ENCODE measurements at places on chromosomes 12 and 14.

DNA sequence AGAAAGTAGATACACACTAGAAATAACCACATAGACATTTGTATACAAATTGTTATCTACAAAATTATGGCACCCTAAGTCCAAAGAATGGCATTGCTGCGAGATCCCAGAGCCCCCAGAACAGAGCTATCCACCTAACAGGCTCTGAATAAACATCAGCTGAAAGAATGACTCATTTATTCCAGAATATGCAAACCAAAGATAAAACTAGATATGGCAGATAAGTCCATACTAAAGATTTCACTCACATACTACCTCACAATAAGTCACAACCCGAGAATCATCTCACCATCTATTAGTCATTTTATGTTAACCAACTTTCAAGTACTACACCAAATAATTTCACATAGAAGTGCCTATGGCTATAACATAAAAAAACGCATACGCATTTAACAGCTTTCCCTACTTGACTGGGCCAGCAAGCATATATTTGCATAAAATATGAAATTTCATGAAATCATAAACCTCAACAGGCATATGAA, 5.6 kb downstream of the CNIH1 start:
- DNase-seq: peak; percentile 12

- DNase-seq: no peak
Observed at GRCh38 chr14:63322897-63323573, 4.3 kb upstream of the GPHB5 start.

DNA sequence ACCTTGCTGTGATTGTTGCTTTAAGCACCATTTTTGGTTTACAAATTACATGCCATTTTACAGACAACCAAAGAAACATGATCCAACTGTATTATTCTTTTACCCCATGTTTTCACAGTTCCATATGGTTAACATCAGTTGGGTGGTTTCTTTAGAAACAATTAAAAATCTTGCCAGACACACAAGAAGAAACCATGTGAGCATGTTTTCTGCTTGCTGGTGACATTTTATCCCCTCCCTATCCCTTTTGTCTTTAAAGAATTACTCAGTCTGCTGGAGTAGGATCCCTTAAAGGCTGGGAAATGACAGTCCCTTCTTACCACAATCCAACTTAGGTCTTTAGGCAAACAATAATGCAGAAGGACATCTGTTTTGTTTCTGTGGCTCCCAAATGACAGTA, 121.8 kb upstream of the PLXNC1 start:
- DNase-seq: no peak

DNA sequence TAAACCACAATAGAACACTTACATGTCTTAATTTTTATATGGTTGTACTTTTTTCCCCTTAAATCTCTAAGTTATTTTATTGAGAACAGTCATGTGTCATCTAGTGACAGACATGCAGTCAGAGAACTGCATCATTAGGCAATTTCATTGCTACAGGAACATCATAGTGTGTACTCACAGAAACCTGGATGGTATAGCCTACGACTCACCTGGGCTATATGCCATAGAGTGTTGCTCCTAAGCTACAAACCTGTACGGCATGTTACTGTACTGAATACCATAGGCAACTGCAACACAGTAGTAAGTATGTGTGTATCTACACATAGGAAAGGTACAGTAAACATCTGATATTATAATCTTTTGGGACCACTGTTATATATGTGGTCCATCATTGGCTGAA, 557.6 kb downstream of the PRKD1 start:
- no peak for DNase-seq

GRCh38 chr12:13101821-13102375, 1.6 kb downstream of the GSG1 start:
- DNase-seq: no peak

DNA sequence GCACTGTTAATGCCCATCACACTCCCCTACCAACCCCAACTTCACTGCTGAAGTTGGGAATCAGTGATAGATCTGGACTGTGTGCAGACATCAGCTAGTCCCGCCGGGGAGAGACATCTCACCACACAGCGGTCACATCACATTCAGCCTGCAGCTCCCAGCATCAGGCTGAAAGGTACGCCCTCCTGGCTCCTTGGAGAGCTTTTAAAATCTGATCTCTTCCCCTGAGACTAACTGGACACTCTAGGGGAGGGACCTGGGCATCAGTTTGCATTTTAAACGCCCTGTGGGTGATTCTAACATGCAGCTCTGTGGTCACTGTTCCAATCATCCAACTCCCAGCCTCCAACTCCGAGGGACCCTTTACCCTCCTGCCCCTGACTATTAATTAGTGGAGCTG, 58.4 kb downstream of the CCDC85C start:
- no peak for DNase-seq

GRCh38 chr14:76205708-76206107, 54.0 kb downstream of the GPATCH2L start:
- DNase-seq: no peak

- DNase-seq: no peak
Observed at GRCh38 chr12:72510772-72511171, 238.6 kb downstream of the TRHDE start.

DNA sequence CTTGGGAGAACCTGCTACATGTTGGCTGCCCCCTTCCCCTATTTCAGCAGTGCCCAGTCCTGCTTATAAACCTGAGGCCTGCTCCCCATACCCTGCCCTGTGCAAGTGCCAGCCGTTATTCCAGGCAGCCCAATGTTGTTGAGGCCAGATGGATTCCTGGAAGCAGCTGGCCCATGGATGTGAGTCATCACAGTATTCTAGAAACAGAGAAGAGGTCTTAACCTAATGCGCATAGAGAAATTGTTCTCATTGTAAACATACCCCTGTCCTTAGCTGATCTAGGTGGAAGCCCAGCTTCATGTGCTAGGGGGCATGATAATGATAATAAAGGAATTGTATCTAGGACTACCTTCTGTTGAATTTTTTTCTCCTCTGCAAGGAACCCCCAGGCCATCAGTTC, 69.7 kb downstream of the TSPAN11 start:
- peak; percentile 67 for DNase-seq

DNA sequence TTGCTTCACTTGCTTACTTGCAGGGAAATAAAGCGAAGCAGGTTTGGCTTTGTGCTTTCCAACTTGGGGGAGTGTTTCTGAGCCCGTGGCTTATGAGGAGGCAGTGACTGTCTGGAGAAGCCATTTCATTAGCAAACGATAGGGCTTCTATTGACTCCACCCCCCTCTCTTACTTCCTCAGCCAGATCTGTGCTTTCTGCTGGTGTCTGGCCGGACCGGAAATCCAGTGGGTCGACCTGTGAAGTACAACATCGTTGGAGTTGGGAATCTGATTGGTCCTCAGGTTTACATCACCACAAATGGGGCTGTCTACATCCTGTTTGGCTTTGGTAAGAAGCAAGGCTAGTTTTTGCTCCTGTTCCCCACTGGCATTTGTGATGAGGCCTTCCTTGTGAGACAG, 22.3 kb downstream of the FAM234B start:
- no peak for DNase-seq

- DNase-seq: peak; percentile 61
Observed at GRCh38 chr12:76883151-76883550, 4.3 kb upstream of the CSRP2 start.

- no peak for DNase-seq
Observed at GRCh38 chr12:90593596-90594295, 361.2 kb downstream of the CCER1 start.

- DNase-seq: peak; percentile 52
Observed at GRCh38 chr14:71113376-71113775, 206.1 kb downstream of the PCNX1 start.

GRCh38 chr14:35632676-35633075, 98.7 kb downstream of the INSM2 start:
- peak; percentile 9 for DNase-seq

- DNase-seq: peak; percentile 43
Observed at GRCh38 chr14:68249661-68250451, 430.3 kb downstream of the RAD51B start.

DNA sequence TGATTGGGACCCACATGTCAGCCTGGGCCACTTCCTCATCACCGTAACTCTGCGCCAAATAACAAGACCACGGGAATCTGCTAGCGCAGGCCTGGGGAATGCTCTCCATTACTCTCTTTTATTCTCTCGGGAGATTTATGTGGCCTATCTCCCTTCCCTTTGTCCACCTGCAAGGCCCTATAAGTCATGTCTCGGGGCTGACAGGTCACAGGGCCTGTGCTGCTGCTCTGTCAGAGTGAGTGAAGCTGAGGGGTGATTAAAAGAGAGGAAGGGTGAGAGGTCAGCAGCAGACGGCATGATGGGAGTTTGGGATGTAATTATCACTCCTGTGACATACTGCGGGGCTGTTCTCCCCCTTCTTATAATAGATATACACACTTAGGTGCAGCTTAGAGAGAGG, 26.2 kb upstream of the GPATCH2L start:
- DNase-seq: no peak

DNA sequence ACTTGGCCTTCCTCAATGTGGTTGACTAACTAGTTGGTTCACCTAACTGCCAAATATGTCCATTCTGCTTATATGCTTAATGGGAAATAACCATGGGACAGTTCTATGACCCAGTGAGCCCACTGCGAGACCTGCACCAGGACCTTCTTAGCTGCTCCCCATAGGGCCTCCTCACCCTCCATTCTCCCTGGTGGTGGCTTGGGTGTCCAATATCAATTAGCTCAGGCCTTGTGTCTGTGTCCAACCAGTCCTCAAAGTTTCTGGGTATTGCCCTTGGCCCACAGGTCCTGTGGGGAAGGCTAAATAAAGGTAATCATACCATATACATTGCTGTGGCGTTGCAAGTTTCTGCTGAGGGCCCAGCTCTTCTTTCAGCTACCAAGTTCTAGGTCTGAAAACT, 228.2 kb downstream of the PCNX1 start:
- no peak for DNase-seq

DNA sequence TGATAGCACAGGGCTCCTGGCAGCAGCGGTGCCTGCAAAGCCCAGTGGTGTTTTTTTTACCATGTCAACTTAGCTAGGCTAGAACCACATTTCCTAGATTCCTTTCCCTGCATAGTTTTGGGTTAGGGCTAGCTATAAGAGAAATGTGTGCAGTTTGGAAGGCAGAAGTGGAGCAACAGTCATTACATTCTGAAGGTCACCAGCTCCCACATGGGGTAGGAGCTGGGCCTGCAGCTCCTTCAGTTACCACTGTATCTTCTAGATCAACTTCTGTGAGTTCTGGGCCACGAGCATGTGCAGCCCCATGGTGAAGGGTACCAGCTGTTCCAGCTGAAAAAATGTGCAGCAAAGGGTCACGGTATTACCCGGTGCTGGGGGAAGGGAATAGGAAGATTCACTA, 2.3 kb upstream of the SLC25A3 start:
- no peak for DNase-seq

DNA sequence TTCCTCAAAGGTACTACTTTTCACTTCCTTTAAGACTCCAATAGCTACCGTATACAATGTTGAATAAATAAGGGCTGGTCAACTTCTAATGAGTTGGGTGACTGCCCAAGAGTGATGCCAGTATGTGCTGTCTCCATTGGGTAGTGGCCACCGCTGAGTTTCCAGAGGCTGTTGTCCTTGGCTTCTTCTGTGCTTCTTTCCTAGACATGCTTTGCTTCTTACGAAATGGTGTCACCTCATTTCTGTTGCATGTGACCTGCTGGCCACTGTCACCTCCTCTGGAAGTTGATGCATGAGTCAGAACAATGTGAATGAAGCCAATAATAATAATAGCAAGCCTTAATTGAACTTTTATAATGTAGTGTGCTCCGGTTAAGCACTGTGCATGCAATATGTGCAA, 7.5 kb upstream of the NID2 start:
- DNase-seq: peak; percentile 67

GRCh38 chr14:68771631-68772030, 21.2 kb downstream of the ZFP36L1 start:
- DNase-seq: no peak

DNA sequence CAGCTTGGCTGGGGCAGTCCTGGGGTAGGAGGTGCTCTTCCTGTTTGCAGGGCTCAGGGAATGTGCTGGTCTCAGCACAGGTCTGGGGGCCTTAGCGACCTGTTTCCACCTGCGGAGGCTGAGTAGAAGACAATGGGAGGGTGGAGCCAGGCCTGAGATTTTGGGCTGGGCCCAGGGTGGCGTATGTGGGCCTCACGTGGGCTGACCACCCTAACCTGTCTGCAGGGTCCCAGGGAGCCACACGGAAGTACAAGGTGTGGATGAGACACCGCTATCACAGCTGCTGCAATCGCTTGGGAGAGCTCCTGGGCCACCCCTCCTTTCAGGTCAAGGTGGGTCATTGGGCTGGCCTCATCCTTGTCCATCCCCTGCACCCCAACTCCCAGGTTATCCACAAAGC, 1.1 kb downstream of the NOC4L start:
- DNase-seq: no peak

DNA sequence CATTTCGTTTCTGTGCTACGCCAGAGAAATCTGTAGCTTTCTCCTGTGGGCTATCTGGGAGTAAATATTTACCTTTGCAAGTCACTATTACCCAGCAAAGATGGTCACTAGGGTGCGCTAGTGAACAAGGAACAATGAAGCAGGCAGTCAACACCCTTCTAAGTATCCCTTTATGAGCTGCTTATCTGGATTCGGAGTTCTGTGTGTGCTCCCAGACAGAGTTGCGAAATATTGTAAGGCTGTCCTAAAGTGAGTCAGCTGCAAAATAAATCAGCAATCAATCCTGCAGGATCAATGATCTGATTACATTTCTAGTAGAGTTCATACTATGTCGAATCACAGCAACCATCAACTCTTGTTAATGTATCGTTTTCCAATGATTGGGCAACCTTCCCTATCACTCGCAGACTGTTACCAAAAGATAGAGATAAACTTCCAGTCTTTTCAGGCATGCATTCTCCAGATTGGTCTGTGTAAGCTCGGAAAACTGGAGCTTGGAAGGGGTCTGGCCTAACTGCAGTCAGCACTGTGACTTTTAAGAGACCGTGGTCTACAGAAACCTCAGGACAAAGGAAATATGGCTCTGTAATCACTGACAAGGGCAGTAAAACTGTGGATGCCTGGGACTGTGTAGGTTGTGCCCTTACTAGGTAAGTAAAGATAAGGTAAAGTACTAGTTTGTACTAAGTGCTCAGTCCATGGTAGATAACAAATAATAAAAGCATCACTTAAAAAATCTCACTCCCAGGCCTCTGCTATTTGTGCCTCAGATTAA, 133.5 kb downstream of the KCNK10 start:
- peak; percentile 74 for DNase-seq

- peak; percentile 91 for DNase-seq
Observed at GRCh38 chr12:6647083-6647604, at the start of gene ACRBP. TSS of gene ACRBP (minus strand) at chr12:6647432. CDS start at chr12:6647366, 66 bp downstream.

DNA sequence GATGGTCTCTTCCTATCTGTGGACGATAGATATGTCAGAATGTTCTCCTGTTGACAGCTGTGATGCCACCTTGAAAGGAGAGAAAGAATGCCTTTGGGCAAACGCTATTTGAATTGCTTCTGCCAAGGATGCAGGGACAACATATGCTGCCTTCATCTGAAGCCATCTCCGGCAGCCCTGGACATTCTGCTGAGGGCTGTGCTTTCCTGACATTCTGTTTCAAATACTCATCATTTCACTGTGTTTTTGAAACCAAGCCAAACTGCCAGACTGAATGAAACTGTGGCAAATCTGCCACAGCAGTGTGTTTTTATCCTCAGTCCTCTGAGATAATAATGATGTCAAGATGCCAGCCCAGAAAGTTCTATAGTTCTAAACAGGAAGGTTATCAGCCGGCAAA, 85.8 kb upstream of the BCAT1 start:
- no peak for DNase-seq

- no peak for DNase-seq
Observed at GRCh38 chr12:107322063-107322462, 228.7 kb upstream of the CRY1 start.

GRCh38 chr14:35285168-35286002, 6.8 kb upstream of the PSMA6 start:
- DNase-seq: no peak
